KG1 (cell line): ENCODE measurements at places on chromosomes 11 and 22.

- no peak for DNase-seq
Observed at GRCh38 chr11:46100670-46101069, 20.6 kb downstream of the PHF21A start.

DNA sequence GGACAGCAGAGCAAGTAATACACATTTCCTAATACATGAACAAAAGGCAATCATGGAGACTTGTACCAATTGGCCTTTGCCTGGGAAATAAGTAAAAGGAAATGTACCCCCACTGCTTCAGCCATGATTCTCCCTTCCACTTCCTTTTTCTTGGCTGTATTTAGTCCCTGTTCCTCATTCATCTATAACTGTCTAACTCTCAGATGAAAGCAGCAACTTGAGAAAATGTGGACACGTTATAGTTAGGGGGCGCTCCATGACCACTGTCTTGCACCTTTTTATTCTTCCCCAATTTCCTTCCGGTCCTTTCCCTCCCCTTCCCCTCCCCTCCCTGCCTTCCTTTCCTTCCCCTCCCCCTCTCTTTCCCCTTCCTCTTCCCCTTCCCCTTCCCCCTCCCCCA, 61.3 kb upstream of the BARX2 start:
- DNase-seq: no peak

DNA sequence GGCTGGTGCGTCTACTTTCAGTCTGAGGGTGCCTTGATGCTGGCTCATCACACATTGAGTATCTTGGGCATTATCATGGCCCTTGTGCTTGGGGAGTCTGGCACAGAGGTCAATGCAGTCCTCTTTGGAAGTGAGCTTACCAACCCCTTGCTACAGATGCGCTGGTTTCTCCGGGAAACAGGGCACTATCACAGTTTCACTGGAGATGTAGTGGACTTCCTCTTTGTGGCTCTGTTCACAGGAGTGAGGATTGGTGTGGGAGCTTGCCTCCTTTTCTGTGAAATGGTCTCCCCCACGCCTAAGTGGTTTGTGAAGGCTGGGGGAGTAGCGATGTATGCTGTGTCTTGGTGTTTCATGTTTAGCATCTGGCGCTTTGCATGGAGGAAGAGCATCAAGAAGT, 4.9 kb downstream of the TLCD5 start:
- DNase-seq: no peak

DNA sequence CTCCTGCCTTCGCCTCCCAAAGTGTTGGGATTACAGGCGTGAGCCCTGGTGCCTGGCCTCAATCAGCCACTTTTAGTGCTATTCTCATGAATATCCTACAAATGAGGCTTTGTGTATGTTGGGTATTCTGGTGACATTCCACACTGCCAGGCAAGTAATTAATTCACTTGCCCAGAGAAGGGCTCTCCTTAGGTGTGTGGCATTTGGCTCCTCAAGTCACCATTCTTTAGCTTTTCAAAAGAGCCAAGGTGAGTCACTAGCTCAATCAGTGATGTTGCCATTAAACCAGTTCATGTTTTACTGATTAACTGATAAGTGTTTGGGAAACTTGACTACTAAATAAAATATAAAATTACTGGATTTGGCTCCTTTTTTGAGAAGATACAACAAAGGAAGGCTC, 52.2 kb downstream of the SLC25A17 start:
- DNase-seq: no peak

DNA sequence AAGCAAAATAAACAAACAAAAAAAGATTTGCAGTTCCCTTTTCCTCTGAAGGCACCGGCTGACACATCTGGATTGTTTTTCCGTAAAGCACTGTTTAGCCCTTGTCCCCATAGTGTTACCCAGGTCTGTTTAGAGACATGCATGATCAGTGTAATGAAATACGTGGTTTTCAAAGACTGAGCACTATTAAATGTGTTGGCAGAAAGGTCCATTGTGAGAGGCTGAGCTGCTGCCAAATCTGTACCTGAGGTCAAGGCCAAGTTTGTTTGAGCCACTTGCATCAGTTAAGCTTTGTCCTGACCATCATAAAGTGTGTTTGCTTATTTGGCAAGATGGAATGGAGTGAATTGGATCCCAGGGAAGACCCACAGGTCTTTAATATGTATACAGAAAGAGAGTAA, 26.3 kb downstream of the CTR9 start:
- DNase-seq: no peak

DNA sequence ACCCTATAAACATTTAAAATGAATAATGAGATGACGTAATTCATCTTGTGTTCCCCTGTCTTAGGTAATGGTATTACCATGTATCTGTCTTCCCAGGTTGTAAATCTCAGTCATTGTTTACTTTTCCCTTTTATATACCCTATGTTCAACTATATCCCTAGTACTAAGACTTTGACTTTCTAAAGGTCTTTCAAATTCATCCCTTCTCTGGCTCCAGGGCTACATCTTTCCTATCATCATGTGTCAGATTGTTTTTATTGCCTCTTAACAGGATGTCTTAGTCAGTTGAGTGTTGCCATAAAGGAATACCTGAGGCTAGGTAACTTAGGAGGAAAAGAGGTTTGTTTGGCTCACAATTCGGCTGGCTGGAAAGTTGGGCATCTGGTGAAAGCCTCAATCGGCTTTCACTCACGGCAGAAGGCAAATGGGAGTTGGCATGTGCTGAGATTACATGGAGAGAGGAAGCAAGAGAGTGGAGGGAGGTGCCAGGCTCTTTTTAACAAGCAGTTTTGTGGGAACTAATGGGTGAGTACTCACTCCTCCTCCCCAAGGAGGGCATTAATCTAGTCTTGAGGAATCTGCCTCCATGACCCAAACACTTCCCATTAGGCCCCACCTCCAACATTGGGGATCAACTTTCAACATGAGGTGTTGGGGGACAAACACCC, 11.6 kb upstream of the DLAT start:
- no peak for DNase-seq

DNA sequence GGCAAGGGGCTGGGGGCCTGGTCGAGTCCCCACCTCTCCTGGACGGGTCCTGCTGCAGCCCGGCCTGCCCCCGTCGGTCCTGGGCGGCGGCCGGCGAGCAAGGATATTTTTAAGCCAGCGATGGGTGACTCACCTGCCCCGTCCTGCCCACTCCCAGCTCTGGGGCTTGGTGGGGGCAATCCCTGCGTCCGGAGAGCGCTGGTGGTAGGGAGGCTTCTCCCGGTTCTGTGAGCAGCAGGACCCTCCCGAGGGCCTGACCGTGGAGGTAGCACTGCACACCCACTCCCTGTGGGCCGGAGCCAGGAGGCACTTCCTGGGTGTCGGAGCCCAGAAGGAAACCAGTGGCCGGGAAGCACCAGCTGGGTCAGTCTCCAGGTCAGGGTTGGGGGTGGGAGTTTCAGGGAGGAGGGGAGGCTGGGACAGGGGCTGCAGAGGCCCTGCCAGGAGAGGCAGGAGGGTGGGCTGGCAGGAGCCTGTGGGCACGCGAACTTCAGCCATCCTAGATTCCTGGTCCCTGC, 467 bp downstream of the EPS8L2 start:
- no peak for DNase-seq

GRCh38 chr11:48123254-48123875, 93.2 kb upstream of the OR4B1 start:
- DNase-seq: no peak

- no peak for DNase-seq
Observed at GRCh38 chr22:17845327-17845726, 71.1 kb upstream of the BID start.

GRCh38 chr11:116557282-116557681, 215.5 kb downstream of the BUD13 start:
- no peak for DNase-seq

DNA sequence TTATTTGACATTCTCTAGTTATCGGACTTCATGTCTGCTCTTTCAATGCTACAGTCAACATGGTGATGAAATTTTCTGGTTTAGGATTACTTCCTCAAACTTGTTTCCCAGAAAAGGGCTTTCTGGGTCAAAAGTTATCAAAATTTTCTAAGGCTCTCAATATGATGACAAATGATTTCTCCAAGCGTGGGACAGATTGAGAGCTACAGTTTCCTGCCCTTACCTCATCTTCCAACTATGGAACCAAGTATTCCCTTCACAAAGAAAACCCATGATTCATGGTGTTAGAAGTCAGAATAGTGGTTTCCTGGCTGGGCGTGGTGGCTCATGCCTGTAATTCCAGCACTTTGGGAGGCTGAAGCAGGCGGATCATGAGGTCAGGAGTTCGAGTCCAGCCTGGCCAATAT, 17.8 kb downstream of the MYO18B start:
- no peak for DNase-seq

- DNase-seq: no peak
Observed at GRCh38 chr11:120195601-120196320, 15.1 kb upstream of the OAF start.

DNA sequence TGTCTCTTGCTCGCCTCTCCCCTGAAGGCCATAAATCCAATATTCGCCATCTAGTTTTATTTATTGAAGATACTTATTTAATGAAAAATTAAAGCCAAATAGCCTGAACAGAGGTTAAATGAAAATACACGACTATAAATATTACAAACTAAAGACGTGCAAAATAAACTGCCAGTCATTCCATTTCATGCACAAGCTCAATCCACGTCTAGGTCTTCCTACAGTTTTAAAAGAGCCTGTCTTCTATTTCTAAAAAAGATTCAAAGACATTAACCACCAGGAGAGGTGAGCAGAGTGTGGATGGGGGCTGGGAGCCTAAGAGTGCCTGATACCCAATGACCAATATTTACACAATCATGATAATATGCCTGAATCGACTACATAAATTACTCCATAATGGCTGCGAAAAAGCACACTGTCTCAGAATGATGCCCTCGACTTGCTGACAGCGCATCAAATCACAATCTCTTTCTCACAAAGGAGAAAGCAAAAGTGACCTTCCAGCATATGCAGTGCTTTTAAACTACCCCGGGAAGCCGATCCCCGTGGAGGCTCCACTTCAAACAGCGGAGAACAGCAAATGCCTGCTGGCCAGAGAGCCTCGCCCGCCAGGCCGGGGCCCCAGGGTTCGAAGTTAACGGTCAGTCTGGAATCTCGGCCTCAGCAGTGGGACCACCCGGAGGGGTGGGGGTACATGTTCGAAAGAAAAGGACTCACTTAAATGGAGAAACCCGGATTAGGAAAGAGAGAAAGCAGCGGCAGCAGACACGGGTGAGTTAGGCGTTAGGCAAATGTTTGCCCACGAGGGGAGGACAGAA, 1.7 kb downstream of the FCHSD2 start:
- no peak for DNase-seq

- no peak for DNase-seq
Observed at GRCh38 chr11:33321422-33321821, 64.2 kb downstream of the HIPK3 start.

DNA sequence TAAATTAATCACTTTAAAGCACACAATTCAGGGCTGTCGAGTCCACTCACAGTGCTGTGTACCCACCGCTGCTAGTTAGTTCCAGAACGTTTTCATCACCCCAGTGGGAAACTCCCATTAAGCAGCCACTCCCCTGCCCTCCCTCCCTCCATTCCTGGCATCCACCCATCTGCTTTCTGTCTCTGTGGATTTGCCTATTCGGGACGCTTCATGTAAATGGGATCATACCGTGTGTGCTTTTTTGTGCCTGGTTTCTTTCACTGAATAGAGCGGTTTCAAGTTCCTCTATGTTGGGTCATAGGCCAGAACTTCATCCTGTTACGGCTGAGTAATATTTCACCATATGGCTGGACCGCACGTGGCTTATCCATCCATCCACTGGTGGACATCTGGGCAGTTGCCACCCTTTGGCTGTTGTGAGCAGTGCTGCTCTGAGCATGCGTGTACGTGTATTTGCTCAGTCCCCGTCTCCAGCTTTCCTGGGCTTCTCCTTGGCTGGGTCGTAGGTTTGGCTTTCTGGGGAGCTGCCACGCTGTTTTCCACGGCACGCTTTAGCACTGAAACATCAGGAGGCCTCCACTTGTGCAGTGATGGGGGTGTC, 30.1 kb downstream of the ARHGAP8 start:
- DNase-seq: no peak

DNA sequence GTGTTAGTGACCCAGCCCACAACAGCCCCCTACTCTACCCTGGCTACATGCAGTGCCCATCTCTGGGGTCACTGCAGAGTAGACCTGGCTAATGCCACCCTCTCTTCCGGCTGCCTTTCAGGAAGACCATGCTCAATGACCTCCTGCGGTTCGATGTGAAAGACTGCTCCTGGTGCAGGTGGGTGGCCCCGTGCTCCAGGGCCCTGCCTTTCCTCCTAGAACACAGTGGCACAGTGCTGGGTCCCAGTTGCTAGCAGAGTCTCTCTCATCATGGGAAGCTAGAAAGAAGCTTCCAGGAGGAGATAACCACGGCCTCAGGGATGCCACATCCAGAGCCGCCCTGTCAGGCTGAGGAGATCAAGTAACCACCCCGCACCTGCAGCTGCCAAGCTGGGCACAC, 3.6 kb downstream of the LZTR1 start:
- DNase-seq: no peak

DNA sequence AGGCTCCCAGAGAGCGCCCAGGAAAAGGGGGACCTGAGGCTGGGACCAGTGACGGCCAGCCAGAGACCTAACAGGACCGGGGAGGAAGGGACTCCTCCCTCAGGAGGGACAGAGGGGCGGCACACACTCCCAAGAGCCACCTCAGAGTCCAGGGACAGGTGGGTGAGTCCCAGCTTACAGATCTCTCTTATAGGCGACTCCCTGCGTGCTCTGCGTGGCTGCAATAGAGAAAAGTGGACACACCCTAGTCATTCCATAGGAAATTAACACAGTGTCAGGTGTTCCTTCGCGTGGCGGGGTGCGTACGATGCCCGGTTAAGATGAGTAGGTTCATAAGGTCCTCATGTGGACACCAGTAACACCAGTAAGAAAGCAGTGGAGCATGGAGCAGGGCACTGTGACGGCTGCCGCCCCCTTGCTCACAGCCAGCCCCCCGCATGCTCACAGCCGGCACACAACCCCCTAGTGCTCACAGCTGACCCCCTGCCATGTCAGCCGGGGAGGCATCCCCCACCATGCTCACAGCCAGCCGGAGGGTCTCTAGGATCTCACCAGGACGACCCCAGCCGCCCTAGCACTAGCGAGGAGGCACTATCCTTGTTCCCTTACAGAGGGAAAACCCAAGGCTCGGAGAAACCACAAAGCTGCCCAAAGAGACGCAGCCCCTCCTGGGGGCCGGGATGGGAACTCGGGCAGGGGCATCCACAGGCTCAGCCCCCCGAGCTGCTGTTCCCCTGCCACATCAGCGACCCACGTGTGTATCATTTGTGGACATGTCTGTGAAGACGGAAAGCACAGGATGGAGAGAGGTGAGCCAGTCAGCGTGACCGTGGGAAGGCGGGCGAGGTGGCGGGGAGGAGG, 426.8 kb downstream of the TBC1D22A start:
- DNase-seq: no peak

- DNase-seq: no peak
Observed at GRCh38 chr22:25745341-25746011, 3.5 kb downstream of the MYO18B start.

GRCh38 chr11:62071408-62071807, 52.4 kb upstream of the INCENP start:
- no peak for DNase-seq

GRCh38 chr11:17413414-17414316, 25.2 kb upstream of the KCNJ11 start:
- no peak for DNase-seq
